ENCODE measurements at places on chromosomes 13 and 19.

GRCh38 chr13:110531671-110532083 is 29.8 kb downstream of the RAB20 start:
- DNase-seq, result no peak

GRCh38 chr13:111166882-111167675 is 52.0 kb downstream of the ARHGEF7 start:
- DNase-seq, result no peak

- DNase-seq, result peak; percentile 38
These were observed 7.7 kb downstream of the KDM4B start for GRCh38 chr19:4976401-4977298.

DNA sequence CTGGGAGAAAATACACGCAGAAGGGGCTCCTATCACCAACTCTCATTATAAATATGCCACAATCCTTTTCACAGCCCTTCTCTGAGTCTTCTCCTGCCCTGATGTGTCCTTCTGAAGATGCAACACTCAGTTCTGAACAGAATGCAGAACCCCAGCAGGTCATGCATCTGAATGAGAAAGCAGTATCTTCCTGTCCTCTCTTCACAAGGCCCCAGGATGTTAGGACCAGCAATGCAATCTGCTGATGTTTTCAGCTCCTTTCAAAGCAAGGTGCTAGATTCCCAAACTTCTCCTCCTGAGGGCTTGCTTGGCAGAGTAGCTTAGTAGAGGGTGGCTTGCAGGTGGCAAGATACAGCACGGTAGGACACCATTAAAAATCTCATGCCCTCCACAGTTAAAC is 22.3 kb upstream of the DOCK9 start:
- DNase-seq, result no peak

GRCh38 chr19:11964858-11965645 is at the start of gene ZNF763:
Gene ZNF763 (plus strand): TSS chr19:11965040. CDS start chr19:11965209, 169 bp downstream.
- peak; percentile 70 for DNase-seq

DNA sequence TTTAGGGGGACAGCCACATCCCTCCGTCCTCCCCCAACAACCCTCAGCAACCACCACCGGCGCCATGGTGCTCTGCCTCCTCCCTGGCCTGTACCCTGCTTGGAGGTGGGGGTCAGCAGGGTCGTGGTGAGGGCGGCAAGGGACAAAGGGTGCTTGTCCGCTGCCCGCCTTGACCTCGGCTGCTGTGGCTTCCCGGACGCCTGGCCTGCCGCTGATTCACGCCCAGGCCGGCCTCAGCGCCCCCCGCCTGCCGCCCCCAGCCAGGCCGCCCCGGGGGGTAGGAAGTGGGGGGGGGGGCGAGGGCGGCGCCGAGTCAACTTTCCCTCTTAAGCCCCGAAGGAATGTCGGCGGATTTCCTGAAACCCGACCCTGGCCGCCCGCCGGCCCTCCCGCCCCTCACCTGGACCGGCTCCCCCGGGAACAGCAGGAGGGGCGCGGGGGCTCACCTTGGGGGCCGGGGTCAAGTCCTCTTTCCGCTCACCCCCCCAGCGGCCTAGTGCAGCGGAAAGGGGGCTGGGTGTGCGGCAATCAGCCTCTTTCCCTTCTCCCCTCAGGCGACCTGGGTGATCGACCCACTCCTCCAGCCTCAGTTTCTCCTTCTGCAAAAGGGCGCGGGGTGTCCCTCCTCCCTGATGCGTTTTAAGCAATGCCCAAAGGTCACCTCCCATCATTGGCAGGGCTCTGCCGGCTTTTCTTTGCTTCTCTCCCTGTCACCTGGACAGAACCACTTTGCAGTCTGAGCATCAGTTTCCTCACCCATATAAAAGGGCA is 1.9 kb upstream of the TMEM59L start:
- DNase-seq, result no peak

DNA sequence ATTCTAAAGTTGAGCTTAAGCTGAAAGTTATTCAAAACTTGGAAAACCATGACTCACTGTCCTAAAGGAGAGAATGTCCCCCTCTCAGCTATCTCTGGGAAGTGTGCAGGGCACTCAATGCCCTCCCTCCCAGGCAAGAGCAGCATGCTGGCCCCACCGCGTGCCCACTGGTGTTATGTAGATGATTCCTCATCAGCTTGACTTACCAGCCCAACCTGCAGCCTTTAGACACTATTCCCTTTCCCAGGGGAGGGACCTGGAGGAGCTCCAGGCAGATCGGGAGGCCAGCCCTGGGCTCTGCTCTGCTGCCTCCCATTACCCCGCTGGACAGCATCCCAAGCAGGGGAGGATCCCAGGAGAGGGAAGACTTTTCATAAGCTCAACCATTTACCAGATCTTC is 124.6 kb downstream of the FGF14 start:
- DNase-seq, result no peak

DNA sequence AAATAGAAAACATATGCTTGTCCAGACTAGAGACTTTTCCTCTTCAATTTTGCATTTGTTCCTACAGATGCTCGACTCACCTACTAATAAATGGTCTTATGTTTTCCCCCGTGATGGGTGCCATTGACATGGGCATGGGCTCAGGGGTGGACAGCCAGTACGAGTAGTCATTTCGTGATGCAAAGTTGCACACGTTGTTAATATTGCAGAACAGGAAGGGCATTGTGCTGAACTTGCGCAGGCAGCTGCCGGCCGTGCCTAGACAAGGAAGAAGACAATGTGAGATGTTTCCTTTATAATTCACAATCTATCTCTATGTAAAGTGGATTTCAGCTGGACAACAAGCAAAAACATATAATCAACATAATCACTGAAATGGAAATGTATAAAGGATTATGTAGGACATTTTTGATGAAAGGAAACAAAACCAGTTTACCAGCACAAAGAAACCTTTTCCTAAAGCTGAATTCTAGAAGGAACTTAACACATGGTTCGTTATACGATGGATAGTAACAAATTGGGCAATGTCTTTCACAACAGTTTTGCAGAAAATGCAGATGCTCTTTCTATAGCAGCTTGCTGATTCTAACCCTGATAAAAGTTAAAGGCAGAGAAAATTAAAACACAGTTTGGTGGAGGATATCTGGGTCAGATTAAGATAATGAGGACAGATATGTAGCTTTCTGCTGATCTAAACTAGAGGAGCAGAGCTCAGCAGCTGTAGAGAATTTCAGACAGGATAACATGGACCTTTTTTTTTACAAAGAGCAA is 145.7 kb downstream of the COL4A1 start:
- no peak for DNase-seq

- DNase-seq, result no peak
These were observed 23.1 kb downstream of the GAS6 start for GRCh38 chr13:113840541-113841352.

- no peak for DNase-seq
These were observed 50.4 kb downstream of the MYO9B start for GRCh38 chr19:17125728-17126677.

DNA sequence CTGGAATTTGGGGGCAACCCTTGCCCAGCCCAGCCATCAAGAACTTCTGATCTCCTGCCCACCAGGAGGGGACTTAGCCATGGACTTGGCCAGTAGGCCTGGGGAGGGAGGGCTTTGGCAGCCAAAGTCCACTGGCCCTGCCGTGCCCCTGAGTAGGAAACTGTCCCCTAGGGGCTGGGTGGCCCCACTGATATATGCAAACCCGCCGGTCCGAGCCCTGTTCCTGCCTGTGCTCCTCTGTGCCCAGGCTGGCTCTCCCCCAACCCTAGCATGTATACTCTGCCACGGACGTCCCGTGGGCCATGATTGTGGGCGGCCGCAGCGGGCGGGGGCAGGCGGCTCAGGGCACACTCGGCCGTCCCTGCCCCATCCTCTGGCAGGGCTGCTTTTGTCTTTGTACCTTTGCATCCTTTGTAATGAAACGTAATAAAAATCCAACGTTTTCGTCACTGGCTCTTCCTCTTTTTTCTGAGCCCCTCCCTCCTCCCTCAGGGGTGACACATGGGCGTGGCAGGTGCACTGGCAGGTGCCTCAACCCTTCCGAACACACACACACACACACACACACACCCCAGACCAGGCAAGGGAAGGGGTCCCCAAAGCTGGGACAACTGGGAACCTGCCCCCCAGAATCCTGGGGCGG is 9.1 kb downstream of the COMP start:
- DNase-seq, result no peak

All from esophagus squamous epithelium (tissue), 5 donors.